ENCODE measurements at places on chromosomes 4 and X. TPM values are rescaled to one million over a fixed set of nuclear protein-coding genes. Genes with fewer than 3 reads are reported as not detected.
A peak's percentile ranks its signal among the peaks of the same experiment; 100 is the strongest.

- H3K27me3 ChIP-seq, result no peaks in the 10 kb centered on the region
- H3K27ac ChIP-seq, result no peak overlapping the region
- no peak overlapping the region for H3K4me3 ChIP-seq
- H3K36me3 ChIP-seq, result no peaks in the 10 kb centered on the region
- no peaks in the 10 kb centered on the region for H3K4me1 ChIP-seq
Measured at GRCh38 chr4:180636696-180637404, 1606.4 kb upstream of the TENM3 start.

DNA sequence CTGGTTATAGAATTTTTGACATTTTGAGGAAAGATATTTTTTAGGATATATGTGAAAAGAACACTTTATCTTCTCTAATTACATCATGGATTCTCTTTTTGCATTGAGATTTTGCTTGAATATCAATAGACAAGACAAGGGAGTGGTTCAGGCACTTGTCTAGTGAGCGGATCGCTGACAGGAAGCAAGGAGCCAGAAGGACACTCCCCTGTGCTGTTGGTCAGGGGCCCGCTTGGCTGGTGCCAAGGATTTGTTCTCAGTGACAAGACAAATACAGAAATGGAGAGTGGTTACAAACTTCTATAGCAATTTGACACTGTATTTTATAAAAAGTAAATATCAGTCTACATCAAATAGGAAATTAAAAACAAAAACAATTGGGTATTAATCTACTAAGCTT is 60.0 kb downstream of the SLC9B1 start:
- H3K4me1 ChIP-seq, result no peaks in the 10 kb centered on the region
- H3K4me3 ChIP-seq, result no peak overlapping the region
- H3K36me3 ChIP-seq, result no peaks in the 10 kb centered on the region
- H3K27me3 ChIP-seq, result no peaks in the 10 kb centered on the region
- no peak for DNase-seq

GRCh38 chr4:186445040-186445439 is 110.3 kb downstream of the MTNR1A start:
- H3K27me3 ChIP-seq, result peaks cover 28% of the 10 kb centered on the region
- no peak overlapping the region for H3K4me3 ChIP-seq
- H3K27ac ChIP-seq, result no peak overlapping the region
- H3K4me1 ChIP-seq, result no peaks in the 10 kb centered on the region
- no peaks in the 10 kb centered on the region for H3K36me3 ChIP-seq

- no peak overlapping the region for H3K4me3 ChIP-seq
- no peaks in the 10 kb centered on the region for H3K27me3 ChIP-seq
- H3K27ac ChIP-seq, result no peak overlapping the region
- H3K4me1 ChIP-seq, result 0 out of 2 replicates have a peak, but pooled peaks cover 6% of the 10 kb centered on the region
- DNase-seq, result peak; percentile 55
- no peaks in the 10 kb centered on the region for H3K36me3 ChIP-seq
Measured at GRCh38 chr4:14841801-14842768, 160.2 kb upstream of the CPEB2 start.

GRCh38 chr4:44629280-44629866 is 22.1 kb downstream of the YIPF7 start:
- H3K27me3 ChIP-seq, result no peaks in the 10 kb centered on the region
- H3K36me3 ChIP-seq, result no peaks in the 10 kb centered on the region
- DNase-seq, result peak; percentile 12
- H3K4me3 ChIP-seq, result no peak overlapping the region
- H3K27ac ChIP-seq, result no peak overlapping the region
- no peaks in the 10 kb centered on the region for H3K4me1 ChIP-seq

DNA sequence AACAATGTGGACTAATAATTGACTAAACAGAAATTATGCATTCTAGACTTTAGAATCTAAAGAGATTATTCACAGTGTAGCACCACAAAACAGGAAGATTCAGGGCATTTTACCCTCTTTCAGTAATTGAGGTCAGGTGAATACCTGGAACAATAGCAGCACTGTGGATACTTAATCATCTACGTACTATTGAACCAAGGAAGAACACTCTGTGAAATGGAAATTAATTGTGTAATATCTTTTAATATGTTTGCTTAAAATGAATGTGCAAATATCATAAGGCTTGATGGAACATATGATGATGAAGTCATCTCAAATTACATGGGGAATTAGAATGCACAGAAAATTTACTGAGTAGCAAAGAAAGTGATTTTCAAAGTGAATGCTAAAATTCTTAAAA is 68.5 kb upstream of the MAP9 start:
- no peaks in the 10 kb centered on the region for H3K27me3 ChIP-seq
- no peak overlapping the region for H3K4me3 ChIP-seq
- H3K4me1 ChIP-seq, result no peaks in the 10 kb centered on the region
- no peak for DNase-seq
- H3K27ac ChIP-seq, result no peak overlapping the region
- no peaks in the 10 kb centered on the region for H3K36me3 ChIP-seq

DNA sequence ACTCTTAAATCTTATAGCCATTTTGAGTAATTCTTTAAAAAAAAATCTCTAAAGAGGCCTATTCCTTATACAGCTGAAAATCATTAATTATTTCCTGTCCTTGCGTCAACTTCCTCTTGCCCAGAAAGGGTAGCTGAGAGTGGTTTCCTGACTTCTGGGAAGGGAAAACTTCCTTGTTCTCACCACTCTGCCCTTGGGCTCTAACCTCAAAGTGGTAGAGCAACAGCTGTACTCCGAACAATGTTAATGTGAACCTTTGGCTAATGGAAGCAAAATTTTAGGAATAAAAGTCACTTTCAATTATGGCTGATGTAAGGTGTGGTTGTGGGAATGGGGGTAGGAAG is 15.3 kb downstream of the KLHL2 start:
- H3K36me3 ChIP-seq, result 0 out of 2 replicates have a peak, but pooled peaks cover 5% of the 10 kb centered on the region
- H3K27ac ChIP-seq, result peak overlapping the region; percentile 97
- no peaks in the 10 kb centered on the region for H3K27me3 ChIP-seq

The NCAPG gene
- 53.7 TPM for total RNA-seq

The SUPT20HL2 gene
- not detected for total RNA-seq

The RAI2 gene
- total RNA-seq, result not detected

The DMP1 gene
- total RNA-seq, result not detected

The IL2 gene
- total RNA-seq, result not detected

The FGFBP1 gene
- 11.1 TPM for total RNA-seq

The KLHL5 gene
- total RNA-seq, result 115 TPM

The TEC gene
- total RNA-seq, result 6.6 TPM

Measured in PC-9 (cell line).